Nucleus accumbens (tissue), 56 donors: ENCODE measurements at places on chromosomes 4 and X.

DNA sequence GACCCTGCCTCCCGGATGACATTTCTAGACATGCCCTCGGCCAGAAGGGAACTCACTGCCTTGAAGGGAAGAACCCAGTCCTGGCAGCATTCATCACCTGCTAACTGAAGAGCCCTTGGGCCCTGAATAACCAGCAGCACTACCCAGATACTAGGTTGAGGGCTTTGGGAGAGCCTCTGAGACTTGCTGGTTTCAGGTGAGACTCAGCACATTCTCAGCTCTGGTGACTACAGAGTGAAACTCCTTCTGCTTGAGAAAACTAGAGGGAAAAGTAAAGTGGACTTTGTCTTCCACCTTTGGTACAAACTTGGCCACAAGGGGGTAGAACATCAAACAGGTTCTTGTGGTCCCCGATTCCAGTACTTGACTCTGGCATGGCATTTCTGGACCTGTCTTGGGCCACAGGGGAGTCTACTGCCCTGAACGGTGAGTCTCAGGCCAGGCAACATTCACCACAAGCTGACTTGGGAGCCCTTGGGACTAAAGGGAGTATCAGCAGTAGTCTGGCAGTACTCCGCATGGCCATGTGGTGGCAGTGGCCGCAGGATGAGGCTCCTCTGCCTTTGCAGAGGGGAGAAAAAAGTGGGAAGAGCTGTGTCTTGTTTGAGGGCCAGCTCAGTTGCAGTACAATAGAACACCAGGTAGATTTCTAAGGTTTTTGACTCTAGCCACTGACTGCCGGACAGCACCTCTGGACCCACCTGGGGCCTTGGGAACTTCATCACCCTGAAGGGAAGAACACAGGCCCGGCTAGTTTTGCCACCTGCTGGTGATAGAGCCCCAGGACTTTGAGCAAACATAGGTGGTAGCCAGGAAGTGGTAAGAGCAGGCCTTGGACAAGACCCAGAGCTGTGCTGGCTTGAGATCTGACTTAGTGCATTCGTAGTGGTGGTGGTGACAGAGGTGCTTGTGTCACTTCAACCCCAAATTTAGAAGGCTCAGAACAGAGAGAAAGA, 414.8 kb downstream of the OPHN1 start:
- no peak for DNase-seq

DNA sequence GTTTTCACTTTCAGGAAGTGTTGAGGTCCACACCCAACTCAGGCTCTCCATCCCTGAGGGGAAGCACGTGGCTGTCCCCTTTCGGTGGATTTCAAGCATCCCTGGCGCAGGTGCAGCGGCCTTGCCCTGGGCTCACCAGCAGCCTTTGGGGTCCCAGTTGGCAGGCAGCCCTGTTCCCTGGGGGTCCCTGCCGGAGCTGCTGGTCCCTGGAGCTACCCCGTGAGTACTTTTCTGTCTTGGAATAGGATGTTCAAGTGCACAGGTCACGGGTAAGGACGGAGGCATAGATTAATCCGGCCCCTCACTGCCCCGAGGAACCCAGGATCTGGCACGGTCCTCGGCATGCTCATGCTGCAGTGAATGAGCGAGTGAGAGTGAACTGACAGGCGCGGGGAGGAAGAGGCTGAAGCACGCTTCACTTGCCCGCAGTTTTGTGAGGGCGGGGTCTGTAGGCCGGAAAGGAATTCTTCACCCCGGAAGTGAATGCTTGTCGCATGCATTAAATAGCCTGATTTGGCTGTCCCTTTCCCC, 117.2 kb upstream of the FAT1 start:
- no peak for DNase-seq

DNA sequence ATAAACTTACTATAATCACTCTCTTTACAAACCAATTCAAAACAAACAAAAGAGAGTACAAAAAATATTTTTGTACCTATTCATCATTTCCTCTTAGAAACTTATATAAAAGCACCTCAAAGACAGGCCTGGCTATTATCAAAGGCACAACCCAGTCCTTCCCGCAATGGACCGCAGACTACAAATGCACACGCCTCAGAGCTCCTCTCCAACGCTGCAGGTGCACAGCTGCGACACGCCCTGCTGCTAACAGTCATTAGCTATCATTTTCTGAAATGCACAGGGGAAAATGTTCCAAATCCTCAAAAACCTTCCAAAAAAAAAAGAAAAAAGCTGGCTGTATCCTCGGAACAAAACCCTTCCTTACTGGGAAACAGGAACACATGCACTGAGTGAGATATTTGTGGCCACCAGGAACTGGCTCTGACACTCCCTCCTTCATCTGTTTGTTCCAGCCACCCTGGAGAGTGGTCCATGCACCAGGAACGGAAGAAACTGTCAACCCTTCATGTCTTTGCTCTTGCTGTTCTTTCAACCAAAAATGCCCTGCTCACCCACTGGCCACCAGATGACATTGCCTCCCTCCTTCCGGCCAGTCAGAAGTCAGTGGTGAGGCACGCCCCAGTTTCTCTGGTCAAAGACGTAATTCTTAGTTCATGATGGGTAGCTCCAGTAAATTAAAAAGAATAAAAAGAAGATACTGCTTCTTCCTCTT, 16.7 kb downstream of the IRF2 start:
- DNase-seq = no peak

DNA sequence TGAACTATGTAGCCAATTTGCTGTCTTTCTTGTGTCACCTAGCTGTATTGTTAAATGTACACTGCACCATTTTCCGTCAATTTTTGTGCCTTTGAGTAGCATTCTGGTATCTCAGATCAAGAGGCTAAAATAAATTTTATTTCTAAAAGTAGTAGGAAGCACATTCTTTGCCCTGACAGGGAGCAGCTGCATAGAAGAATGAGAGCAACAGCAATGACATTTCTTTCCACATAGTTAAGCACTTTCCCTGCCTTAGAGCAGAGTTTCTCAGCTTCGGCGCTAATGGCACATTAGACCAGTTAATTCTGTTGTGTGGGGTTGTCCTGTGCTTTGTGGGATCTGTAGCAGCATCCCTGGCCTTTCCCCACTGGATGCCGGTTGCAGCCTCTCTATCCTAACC, 173.9 kb downstream of the CHIC2 start:
- DNase-seq = no peak

DNA sequence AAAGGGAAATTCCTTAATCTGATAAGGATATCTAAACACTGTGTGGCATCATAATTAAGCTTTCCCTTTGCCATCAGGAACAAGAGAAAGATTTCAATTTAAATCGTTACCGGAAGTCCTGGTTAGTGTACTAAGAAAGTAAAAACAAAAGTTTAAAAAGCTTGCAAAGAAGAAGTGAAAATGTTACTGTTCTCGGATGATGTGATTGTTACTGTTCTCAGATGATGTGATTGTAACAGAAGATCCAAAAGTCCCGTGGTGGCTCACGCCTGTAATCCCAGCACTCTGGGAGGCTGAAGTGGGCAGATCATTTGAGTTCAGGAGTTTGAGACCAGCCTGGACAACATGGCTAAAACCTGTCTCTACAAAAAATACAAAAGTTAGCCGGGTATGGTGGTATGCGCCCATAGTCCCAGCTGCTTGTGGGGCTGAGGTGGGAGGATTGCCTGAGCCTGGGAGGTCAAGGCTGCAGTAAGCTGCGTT, 62.5 kb downstream of the RGS12 start:
- no peak for DNase-seq

GRCh38 chrX:84133023-84133422, 55.0 kb downstream of the RPS6KA6 start:
- DNase-seq = no peak

- DNase-seq = no peak
These were observed 178.2 kb downstream of the HS3ST1 start for GRCh38 chr4:11250510-11250909.

DNA sequence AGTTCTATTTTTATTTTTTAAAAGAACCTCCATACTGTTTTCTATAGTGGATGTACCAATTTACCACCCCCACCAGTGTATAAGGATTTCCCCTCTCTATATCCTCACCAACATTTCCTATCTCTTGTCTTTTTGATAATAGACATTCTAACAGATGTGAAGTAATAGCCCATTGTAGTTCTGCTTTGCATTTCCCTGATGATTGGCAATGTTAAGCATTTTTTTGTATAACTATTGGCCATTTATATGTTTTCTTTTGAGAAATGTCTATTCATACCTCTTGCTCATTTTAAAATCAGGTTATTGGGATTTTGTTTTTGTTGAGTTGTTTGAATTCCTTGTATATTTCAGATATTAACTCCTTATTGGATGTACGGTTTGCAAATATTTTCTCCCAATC, 251.1 kb upstream of the HTR2C start:
- DNase-seq = no peak

GRCh38 chr4:155060419-155060818, 148.0 kb upstream of the NPY2R start:
- DNase-seq = no peak

GRCh38 chr4:39295784-39296183, 70.4 kb downstream of the RFC1 start:
- DNase-seq = no peak
